Activated naive CD8-positive, alpha-beta T cell treated with anti-CD3 and anti-CD28 coated beads, Interleukin-2, amount 10 ng/mL, durations not matched to agents 7 days and 5 days (primary cell): ENCODE measurements at places on chromosomes 6 and 20. TPM values are rescaled to one million over a fixed set of nuclear protein-coding genes. Genes with fewer than 3 reads are reported as not detected.

DNA sequence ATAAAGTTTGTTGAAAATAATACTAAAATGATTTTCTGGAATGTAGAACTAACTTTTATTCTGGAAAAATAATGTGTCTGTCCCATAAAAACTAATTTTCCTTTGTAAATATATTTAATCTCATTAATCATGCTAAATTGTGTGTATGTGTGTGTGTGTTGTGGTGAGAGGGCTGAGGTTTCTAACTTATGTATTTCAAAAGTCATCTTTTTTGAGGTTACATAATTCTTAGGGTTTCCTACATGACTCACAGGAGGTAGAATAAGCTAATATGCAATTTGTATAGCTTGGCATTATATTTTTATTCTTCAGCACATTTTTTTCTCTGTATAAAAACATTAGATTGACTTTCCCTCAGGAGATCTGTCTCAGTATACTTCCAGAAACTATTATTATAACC lies 64.1 kb upstream of the CLVS2 start:
- no peak for DNase-seq

GRCh38 chr6:133157995-133158394 lies 83.2 kb upstream of the EYA4 start:
- no peak for DNase-seq

DNA sequence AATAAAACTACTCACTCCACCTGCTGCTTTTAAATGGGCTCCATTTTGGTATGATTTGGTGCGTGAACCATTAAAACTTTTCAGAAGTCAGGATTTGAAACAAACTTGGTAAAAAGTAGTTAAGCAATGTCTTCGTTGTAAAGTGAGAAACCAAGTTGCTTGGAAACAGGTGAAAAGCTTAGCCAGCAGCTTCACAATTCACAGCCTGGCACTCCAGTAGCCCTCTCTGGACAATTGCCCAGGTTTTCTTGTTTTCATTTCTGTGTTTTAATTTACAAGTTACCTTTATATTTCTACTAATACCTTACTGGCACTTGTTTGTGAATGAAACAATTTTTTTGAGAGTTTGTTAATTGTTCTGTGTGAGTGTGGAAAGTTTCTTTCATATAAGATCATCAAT lies 12.8 kb downstream of the NT5E start:
- DNase-seq = no peak

DNA sequence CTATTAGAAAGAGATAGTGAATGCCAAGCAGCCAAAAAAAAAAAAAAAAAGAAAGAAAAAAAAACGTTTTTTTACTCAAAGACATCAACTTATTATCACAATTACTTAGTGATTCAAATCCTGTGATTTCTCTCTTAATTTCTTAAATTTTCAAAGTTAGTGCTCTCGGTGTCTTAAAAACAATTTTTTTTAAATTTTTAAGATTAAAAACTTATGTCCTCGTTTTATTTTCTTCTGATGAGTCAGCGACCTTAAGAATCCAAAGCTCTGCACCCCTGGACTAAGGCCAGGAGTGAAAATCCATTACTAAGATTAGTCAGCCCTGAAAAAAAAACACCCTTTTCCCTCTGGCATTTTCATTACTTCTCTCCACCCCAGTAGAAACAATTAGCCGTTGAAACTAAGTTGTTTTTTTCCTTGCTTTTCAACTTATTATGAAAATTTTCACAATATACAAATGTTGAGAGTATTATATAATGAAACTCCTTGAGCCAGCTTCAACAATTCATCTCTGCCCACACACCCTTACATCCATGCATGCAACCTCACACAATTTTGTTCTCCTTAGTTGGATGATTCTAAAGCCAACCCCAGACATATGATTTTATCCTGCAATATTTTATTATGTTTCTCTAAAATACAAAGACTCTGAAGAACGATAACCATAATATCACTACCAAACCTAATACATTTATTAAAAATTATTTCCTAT lies 85.6 kb upstream of the CARMIL1 start:
- DNase-seq = no peak

The LCA5 gene
- total RNA-seq = 0.26 TPM

The MUC21 gene
- not detected for total RNA-seq

DNA sequence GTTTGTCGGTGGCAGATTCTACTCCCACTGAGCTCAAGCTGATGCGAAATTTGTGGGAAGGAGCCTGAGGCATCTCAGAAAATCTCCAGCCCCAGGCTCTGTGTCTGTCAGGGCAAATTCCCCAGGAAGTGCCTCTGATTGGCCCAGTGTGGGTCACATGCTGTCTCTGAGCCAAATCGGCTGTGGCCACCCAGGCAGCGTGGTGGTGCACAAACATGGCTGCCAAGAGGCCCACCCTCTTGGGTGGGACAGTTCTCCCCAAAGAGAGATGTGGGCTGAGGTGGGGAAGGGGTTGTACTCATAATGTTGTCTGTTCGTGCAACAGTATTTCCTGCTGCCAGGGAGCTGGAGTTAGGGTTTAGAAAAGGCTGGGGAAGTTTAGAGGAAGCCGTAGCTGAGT lies 130.6 kb downstream of the BMP7 start:
- DNase-seq = no peak

GRCh38 chr6:168217216-168217879 lies 102.2 kb downstream of the DACT2 start:
- DNase-seq = no peak

DNA sequence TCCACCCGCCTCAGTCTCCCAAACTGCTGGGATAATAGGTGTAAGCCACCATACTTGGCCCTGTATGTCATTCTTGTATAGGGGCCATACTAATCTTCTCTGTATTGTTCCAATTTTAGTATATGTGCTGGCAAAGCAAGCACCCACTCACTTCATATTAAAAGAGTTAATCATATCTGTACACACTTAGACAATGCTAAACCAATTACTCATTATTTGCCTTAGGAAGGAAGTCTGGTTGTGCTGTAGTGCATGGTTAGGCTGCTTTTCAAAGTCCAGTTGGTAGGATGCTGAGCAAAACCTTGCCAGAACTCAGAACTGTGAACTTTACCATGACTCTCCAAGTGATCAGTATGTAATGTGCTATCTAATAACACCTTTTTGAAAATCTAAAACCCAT lies 88.6 kb downstream of the LIN28B start:
- DNase-seq = no peak

GRCh38 chr6:10725716-10726115 lies 2.8 kb downstream of the TMEM14C start:
- DNase-seq = no peak

DNA sequence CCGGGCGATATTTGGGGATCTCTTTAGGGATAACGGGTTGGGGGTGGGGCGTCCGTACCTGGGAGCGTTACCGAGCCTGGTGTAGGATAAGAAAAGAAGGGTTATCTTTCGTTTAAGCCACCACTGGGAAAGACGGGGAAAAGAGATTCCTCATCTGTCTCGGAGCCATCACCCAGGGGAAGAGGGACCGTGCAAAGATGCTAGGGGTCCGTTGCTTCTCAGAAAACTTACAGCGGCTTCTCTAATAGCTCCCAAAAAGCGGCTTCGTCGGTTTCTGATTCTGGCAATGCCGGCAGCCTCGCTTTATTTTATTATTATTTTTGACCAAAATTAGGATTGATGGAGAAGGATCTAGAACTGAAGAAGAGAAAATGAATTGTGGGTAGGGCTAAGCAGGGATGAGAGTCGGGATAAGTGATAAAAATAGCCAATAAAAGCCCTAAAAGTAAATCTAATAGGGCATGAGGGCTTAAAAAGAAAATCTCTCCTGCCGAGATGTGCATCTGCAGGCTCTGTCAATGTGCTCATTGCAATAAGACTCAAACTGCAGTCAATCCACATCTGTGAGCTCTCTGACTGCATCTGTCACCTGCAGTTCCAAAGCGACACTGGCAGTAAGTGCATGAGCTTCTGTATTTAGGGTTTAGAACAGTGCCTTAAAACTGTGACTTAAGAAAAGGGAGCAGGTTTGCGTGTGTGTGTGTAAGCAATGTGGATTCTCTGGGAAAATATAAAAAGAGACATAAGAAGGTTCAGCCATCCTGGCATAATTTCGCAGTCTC lies 801 bp downstream of the TBPL1 start:
- DNase-seq = no peak

- no peak for DNase-seq
Measured at GRCh38 chr6:34346175-34347119, 46.0 kb downstream of the NUDT3 start.

DNA sequence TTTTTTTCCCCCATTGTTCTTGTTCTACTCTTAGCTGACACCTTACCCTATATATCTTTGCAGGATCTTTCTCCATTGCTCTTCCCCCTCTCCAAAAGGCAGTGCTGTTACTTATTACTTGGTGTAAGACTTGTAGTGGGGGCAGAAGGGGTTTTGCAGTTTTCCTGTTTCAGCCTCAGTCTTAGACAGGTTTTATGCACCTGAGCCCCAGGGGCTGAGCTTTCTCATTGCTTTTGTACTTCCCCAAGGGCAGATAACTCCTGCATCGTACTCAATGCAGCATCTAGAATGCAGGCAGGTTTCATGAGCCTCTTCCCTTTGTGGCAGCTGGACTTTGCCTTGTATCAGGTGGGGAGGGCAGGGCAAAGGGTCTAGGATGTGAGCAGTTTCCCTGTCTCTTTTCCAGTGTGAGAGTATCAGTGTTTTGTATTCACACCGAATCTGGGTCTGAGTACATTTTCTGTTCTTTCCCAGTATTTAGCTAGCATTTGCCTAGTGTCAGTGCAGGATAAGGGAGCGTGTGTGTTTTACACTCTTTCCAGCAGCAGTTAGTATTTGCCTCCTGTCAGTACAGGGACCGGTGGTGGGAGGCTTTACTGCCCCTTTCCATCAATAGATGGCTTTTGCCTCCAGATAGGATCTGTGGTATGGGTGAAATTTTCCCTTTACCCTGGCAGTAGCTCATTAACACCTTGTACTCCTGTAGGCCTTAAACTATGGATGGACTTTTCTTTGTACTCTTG lies 19.6 kb downstream of the CYB5R4 start:
- DNase-seq = no peak

GRCh38 chr6:44341095-44341890 lies 1.2 kb upstream of the SPATS1 start:
- no peak for DNase-seq

GRCh38 chr6:43817192-43817591 lies 47.2 kb downstream of the VEGFA start:
- DNase-seq = no peak

The EPHA7 gene
- not detected for total RNA-seq
